ENCODE measurements at places on chromosomes 1 and 21.

DNA sequence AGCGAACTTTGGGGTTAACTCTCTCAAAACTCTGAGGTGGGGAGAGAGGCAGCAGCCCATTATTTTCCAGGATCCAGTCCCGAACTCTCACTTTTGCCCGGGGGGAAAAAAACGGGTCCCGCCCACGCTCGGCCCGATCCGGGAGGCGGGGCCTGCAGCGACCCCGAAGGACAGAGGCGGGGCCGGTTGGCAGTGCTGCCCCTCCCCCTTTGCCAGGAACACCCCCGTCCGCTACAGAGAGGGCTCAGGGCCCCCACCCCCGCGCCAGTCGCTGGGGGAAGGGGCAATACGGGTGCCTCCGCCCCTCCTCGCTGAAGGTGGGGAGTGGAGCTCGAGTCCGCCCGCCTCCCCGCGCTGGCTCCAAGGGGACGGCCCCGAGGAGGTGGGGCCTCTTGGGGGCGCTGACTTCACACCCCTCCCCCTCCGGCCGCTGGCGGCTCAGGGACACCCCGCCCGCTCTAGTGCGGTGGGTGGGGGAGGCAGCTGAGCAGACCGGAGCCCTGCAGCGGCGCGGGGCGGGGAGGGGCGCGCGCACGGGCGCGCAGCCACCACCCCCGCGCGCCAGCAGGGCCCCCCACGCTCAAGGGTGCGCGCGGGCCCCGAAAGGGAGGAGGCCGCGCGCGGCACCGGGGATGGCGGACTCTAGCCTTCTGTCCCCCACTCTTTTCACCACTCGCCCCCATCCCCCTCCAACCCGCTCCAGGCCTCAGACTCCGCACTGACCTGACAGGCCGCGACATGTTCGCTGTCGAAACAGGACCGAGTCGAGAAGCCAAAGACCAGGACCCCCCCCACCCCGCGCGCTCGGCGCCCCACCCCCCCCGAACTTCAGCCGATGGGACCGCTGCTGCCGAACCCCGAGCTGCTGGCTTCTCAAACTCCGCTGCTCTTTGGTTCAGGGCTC is 496 bp downstream of the NUCKS1 start:
- peak; percentile 92 for DNase-seq

GRCh38 chr1:228905701-228906101 is 170.4 kb downstream of the RHOU start:
- DNase-seq: no peak

DNA sequence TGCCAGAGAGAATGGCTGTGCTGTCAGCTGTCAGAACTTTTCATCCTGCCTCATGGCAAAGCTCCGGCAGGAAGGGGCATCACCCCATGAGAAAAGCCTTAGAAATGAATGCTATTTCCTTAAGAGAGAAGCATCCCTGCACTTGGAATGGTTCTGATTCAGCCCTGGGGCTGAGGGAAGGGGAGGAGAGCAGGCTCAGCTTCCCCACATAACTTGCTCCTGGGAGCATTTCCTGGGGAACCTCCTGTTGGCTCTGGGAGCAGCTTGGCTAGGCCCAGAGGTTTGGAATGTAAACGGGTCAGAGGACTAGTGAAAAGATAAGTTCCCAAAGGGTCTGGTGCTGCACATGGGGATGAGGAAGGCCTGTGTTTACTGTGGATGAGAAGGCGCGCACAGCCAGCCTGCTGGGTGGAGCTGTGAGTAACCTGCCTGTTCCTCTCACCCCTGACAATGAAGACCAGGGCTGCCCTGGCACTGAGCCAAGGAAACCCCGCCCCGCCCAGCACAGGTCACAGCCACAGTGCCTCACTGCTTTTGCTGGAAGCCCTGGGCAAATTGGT is 5.0 kb downstream of the PRELP start:
- DNase-seq: no peak

- no peak for DNase-seq
Measured at GRCh38 chr1:117171900-117172511, 38.7 kb downstream of the VTCN1 start.

DNA sequence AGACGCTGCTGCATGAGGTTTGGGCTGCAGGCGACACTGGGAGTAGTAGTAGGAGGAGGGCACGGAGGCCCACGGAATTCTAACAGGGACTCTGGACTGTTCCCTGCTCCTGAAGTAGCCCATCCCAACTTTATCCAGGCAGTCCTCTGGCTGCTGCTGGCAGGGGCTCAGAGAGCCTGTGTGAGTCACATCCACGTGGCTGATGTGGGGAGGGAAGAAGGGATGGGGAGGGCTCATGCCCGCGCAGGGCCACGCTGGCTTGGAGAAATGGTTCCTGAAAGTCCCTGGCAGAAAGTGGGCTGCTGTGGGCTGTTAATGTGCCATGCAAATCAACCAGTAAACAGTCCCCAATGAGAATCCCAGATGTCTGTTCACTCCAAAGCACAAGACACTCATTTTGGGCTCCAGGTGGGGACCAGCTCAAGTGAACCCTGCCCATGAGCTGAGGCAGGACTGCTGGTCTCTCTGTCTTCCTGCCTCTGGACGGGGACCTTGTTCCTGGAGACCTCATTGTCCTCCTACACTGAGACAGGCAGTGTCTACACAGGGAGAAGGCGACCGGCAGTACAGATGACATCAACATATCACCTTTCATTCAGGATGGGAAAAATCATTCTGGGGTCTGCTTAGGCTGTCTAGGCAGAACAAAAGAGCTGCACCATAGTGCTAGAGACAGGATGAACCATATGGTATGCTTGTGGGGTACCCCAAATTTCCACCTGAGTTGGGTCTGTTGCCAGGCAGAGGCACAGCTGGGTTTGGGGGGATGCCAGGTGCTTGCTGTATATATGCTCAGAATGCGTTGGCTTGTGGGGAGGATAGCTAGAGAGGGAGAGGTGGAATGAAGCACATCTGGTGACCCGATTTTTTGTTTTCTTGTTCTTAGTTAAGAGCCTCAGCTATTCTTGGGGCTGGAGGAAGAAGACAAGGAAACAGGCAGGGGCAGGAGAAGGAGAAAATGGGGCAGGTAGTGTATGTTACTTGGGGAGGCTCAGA is 57.9 kb upstream of the FMOD start:
- DNase-seq: no peak

GRCh38 chr21:41877901-41878830 is 978 bp downstream of the PRDM15 start:
- no peak for DNase-seq

- DNase-seq: no peak
Measured at GRCh38 chr1:75797273-75797588, 549 bp downstream of the MSH4 start.

- no peak for DNase-seq
Measured at GRCh38 chr1:45200906-45201500, 5.4 kb downstream of the ZSWIM5 start.

- no peak for DNase-seq
Measured at GRCh38 chr1:67723620-67724019, 38.6 kb downstream of the GADD45A start.

DNA sequence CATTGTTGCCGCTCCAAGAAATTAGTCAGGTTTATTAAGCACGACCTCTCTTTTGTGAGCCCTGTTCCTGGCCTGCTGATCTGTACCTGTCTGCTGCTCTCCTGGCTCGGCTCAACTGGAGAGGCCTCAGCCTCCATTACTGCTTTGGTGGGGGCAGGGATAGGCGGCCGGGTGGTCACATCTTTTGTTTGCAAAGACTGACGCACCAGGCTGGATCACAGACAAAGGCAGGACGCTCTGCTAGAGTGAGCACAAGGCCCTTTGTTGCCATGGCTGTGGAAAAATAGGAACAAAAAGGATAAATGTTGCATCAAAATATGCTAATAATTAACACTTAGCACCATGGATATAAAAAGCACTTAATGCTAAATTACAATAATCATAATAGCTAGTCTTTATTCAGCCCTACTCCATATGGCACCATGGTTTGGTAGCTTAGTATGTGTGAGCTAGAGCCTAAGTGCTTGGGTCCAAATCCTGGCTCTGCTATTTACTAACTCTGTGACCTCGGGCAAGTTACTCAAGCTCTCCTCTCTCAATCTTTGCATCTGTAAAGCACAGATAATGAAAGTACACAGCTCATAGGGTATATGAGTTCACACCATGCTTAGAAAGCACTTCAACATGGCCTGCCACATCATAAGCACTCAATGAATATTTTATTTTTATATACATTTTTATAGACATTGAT is 28.9 kb upstream of the HPDL start:
- no peak for DNase-seq

- DNase-seq: no peak
Measured at GRCh38 chr21:29360799-29361765, 62.4 kb downstream of the BACH1 start.

GRCh38 chr1:38848071-38848470 is 11.5 kb downstream of the RRAGC start:
- DNase-seq: no peak

DNA sequence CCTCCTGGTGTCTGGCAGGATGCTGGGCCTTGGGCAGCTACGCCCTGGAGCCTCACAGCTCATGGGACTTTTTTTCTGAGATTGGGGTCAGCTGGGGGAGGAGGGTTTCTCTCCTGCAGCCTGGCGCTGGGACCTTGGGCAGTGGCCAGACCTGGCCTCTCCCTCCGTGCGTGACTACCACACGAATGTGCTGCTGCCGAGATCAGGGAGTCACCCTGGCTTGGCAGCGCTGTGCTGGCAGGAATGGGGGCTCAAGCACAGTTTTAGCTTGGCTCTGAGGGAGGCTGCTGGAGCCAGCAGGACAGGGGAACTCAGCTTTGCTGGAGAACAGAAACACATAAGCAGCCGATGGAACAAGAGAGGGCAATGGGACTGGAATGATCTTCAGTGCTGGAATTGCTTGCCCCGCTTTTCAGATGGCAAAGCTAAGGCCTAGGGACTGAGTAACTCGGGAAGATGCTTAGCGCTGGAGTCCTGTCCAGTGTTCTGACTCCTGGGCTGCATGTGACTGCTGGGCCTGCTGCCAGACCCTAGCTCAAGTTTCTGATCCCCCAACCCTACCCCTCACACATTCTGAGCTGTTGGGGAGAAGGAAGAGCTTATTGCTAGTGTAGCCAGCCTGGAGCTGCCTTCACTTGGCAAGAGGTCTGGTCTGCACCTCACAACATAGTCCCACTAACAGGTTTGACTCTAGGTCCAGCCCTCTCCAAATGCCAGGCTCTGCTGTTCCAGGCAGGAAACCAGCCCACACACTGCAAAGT is 69.9 kb downstream of the NAV1 start:
- no peak for DNase-seq

DNA sequence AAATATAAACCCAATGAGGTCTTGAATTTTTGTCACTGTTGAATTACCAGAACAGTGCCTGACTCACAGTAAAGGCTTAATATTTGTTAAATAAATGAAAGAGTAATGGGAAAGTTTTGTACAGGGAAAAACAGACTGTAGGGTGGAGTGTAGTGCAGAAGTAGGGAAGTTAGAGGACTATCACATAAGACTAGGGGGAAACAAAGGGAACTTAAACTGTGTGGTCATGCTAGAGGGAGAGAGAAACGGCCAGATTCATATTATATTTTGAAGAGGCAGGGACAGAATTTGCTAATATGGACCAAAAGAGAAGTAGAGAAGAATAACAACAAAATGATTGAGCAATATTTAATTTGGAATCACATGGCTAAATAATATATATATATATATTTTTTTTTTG is 14.8 kb downstream of the CTSK start:
- DNase-seq: no peak

- no peak for DNase-seq
Measured at GRCh38 chr1:113751516-113751915, 7.8 kb downstream of the PHTF1 start.

GRCh38 chr1:155261493-155261851 is 688 bp downstream of the SCAMP3 start:
- no peak for DNase-seq

- no peak for DNase-seq
Measured at GRCh38 chr1:32263744-32264143, 12.7 kb downstream of the LCK start.

- no peak for DNase-seq
Measured at GRCh38 chr1:82059959-82060358, 259.2 kb downstream of the ADGRL2 start.

DNA sequence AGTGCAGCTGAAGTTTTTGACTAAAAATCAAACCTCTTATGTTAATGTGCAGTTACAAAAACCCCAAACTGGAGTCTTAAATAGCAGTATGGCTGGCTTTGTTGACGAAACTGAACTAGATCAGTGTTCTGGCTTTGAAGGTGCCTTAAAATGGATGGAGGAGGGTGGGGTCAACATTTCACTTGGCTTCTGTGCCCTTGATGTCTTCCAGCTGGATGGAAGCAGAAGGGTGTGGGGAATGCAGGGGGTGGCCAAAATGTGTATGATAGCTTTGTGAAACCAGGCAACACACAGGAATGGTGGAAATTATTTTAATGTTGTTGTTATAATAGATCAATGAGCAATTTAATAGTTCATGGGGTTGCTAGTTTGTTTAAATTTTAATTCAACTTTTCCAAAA is 96.8 kb upstream of the C1orf105 start:
- DNase-seq: no peak

DNA sequence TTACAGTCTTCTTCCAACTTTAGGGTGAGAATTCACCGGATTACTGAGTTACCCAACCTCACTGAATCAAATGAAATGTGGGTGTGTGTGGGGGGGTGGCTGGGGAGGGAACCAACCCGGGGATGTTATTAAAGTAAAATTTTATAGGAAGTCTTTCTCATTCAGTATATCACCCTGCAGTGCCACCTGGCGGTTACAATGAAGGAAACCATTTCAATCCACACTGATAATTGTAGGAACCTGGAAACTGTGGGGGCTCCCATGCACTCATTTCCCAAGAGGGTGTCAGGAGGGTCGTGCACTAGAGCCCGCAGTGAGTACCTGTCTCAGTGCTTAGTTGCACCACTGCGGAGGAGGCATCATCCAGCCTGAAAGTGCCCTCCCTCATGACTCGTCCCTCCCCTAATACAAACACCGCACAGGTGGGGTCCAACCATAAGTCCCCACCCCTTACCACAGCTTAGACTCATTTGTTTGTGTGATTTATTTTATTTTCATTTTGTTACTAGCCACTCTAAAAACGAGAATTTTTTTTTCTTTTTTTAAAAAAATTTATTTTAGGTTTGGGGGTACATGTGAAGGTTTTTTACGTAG is 29.1 kb upstream of the IGSF5 start:
- DNase-seq: no peak

GRCh38 chr1:193846876-193847604 is 660.6 kb upstream of the B3GALT2 start:
- no peak for DNase-seq

DNA sequence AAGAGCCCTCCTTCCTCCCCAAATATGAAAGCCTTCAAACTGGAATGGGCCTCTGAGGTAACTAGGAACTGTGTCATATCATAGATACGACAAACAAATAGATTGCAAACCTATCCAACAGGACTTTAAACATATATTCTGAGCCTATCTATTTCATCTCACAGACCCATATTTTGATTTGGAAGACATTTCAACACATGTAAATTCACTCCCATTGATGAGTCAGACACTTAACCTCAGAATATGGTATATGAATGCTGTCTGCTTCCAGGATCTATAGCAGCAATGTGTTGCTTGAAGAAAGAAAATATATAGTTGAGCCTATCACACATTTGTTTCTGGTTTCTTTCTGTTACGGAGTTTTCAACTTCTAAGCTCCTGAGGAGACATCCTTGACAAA is 221.9 kb upstream of the SAMSN1 start:
- DNase-seq: no peak

GRCh38 chr1:84712276-84712874 is 22.1 kb upstream of the SSX2IP start:
- no peak for DNase-seq

GRCh38 chr1:179709841-179710329 is 33.2 kb upstream of the FAM163A start:
- no peak for DNase-seq

- DNase-seq: peak; percentile 53
Measured at GRCh38 chr1:146012703-146013558, 8.6 kb downstream of the HJV start.

- no peak for DNase-seq
Measured at GRCh38 chr1:228838717-228839500, 103.6 kb downstream of the RHOU start.

- DNase-seq: no peak
Measured at GRCh38 chr21:36478207-36478701, 1.7 kb downstream of the CLDN14 start.

Measured in central memory CD8-positive, alpha-beta T cell (primary cell).